Astrocyte (in vitro differentiated cells and primary cell): ENCODE measurements at places on chromosomes 1 and 21.

DNA sequence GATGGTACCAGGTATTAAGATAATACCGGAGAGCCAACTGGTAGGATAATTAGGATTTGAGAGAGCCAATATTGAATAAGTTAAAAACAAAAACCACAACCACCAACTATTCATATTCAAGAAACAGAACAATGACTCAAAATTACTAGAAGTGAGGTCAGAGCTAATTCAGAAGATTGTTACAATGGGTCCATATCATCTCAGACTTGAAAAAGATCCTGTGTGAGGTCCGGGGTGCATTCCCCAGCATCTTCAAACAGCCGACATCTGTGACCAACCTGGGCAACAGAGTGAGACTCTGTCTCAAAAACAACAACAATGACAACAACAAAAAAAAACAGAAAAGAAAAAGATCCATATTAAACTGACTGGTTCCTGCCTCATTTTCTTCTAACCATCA lies 18.6 kb downstream of the AK2 start:
- DNase-seq, result no peak
- H3K36me3 ChIP-seq, result peaks cover 50% of the 10 kb centered on the region

GRCh38 chr1:160191756-160192155 lies 1.4 kb downstream of the CASQ1 start:
- H3K27ac ChIP-seq, result no peak overlapping the region
- H3K36me3 ChIP-seq, result no peaks in the 10 kb centered on the region
- H3K4me3 ChIP-seq, result no peak overlapping the region
- no peaks in the 10 kb centered on the region for H3K27me3 ChIP-seq

- DNase-seq, result no peak
- no peaks in the 10 kb centered on the region for H3K4me1 ChIP-seq
- no peaks in the 10 kb centered on the region for H3K27me3 ChIP-seq
- H3K4me3 ChIP-seq, result no peak overlapping the region
- no peak overlapping the region for H3K27ac ChIP-seq
- H3K36me3 ChIP-seq, result no peaks in the 10 kb centered on the region
These were observed 81.1 kb upstream of the SPATA6 start for GRCh38 chr1:48552903-48553606.

DNA sequence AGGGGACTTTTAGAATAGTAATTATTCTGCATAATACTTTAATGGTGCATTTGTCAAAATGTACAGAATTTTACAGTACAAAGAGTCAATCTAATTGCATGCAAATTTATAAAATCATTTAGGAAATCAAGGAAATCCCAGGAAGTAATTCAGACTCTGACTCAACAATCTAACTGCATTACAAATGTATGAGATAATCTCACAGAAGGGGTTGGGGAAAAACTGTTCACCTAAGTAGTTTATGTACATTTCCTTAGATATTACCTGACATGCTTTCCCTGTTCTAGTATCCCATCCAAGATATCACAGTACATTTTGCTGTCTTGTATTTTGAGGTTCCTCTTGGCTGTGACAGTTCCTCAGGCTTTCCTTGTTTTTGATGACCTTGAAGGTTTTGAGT lies 4.7 kb downstream of the CRB1 start:
- no peaks in the 10 kb centered on the region for H3K36me3 ChIP-seq
- no peak overlapping the region for H3K4me3 ChIP-seq

DNA sequence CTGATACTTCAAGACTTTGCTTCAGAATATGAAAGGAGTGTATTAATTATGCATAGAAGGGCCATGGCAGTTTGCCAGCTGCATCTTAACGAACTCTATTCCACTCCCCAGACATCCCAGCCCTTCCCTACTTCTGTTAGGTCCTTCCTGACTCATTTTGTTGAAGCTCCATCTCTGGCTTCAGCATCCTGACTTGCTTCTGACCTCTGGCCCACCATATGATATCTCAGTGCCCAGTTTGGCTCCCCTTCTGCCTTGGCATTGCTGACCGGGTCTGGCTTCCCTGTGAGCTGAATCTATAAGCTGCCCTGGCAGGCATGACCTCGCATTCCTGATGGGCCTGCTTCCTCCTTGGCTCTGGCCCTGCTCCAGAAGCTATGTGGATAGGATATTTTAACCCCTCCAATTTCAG lies 27.6 kb upstream of the ARHGAP29 start:
- DNase-seq, result no peak
- H3K4me3 ChIP-seq, result no peak overlapping the region
- no peaks in the 10 kb centered on the region for H3K36me3 ChIP-seq
- H3K27ac ChIP-seq, result no peak overlapping the region
- H3K4me1 ChIP-seq, result peaks cover 18% of the 10 kb centered on the region

DNA sequence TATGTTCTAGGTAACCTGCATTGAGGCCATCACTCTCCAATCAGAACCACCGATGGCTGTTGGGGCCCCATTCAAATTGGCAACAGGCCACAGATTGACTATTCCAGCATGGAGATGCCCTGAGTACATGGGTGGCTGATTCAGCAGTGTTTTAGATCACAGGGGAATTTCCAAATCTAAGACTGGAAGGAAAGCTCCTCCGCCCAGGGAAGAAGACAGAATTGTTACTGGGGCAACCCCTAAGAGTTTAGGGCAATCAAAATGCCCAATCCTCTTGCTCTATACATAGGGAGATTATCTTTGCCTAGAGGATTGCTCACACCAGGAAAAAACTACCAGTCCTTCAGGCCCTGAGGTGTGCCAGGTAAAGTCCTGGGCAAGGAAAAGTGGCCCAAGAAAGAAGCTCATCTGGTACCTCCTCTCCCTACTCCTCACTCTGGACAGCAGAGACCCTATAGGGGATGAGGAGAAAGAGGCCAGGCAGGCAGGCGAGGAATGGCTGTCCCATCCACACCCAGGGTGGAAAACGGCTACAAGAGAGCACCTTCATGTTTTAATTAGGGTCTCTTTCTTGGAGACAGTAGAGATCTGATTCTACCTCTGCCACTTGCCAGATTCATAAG lies 5.8 kb downstream of the S100A8 start:
- no peak overlapping the region for H3K27ac ChIP-seq

- H3K36me3 ChIP-seq, result peaks cover 42% of the 10 kb centered on the region
- peak; percentile 83 for DNase-seq
- H3K27me3 ChIP-seq, result no peaks in the 10 kb centered on the region
- no peak overlapping the region for H3K4me3 ChIP-seq
- peaks cover 10% of the 10 kb centered on the region for H3K4me1 ChIP-seq
- H3K27ac ChIP-seq, result peak overlapping the region; percentile 46
These were observed 7.2 kb downstream of the METTL13 start for GRCh38 chr1:171788696-171789095.

DNA sequence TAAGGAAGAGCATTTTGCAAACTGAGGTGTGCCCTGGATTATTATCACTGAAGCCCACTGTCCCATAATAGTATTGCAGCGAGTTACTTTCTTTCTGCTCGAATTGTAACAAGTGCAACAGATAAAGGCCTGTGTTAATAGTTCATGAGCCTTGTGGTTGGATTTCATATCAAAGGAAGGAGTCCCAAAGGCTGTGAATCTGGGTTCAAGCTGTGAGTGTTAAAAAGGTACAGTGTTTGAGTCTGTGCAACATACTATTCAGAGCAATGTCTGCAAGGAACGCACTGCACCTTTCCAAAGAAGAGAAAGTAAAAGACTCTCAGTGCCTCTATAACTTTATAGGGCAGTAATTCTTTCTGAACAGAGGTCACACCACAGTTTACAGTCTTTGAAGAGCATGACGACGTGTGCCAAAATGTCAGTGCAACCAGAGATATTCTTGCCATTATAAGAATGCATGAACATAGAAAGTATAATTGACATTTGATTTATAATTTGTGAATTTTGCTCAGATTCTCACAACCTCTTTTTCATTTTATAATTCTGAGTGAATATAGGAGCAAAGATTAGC lies 79.1 kb downstream of the CDC7 start:
- no peak overlapping the region for H3K4me3 ChIP-seq
- no peak for DNase-seq
- peaks cover 10% of the 10 kb centered on the region for H3K4me1 ChIP-seq
- H3K27ac ChIP-seq, result no peak overlapping the region
- no peaks in the 10 kb centered on the region for H3K27me3 ChIP-seq
- no peaks in the 10 kb centered on the region for H3K36me3 ChIP-seq

GRCh38 chr1:226425431-226426031 lies 17.6 kb upstream of the PARP1 start:
- peaks cover 3% of the 10 kb centered on the region for H3K27me3 ChIP-seq
- H3K36me3 ChIP-seq, result no peaks in the 10 kb centered on the region
- DNase-seq, result no peak
- H3K4me3 ChIP-seq, result no peak overlapping the region

DNA sequence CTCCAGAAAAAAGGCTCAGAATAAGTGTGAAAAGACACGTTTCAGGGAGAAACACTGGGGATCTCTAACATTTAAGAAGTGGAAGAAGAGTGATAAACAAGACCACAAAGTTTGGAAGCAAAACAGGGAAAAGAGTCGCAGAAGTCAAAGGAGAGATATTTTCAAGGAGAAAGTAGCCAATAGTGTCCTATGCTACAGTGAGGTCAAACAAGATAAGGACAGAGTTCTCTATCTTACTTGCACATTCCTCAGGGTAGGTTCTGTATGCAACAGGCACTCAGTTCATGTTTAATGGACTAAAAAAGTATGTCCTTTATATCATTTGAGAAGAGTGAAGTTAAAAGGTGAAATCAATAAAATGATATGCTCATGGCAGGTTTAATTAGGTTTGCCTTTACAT lies 13.8 kb upstream of the EDEM3 start:
- no peak for DNase-seq
- H3K4me3 ChIP-seq, result no peak overlapping the region
- no peaks in the 10 kb centered on the region for H3K27me3 ChIP-seq
- H3K4me1 ChIP-seq, result no peaks in the 10 kb centered on the region
- H3K36me3 ChIP-seq, result no peaks in the 10 kb centered on the region

GRCh38 chr1:173112129-173112528 lies 61.4 kb upstream of the TNFSF18 start:
- H3K27me3 ChIP-seq, result no peaks in the 10 kb centered on the region
- H3K27ac ChIP-seq, result no peak overlapping the region
- no peaks in the 10 kb centered on the region for H3K36me3 ChIP-seq
- peaks cover 3% of the 10 kb centered on the region for H3K4me1 ChIP-seq

- H3K27me3 ChIP-seq, result no peaks in the 10 kb centered on the region
- H3K27ac ChIP-seq, result no peak overlapping the region
- no peak overlapping the region for H3K4me3 ChIP-seq
- no peaks in the 10 kb centered on the region for H3K36me3 ChIP-seq
These were observed 122.3 kb downstream of the SNX7 start for GRCh38 chr1:98783821-98784220.

DNA sequence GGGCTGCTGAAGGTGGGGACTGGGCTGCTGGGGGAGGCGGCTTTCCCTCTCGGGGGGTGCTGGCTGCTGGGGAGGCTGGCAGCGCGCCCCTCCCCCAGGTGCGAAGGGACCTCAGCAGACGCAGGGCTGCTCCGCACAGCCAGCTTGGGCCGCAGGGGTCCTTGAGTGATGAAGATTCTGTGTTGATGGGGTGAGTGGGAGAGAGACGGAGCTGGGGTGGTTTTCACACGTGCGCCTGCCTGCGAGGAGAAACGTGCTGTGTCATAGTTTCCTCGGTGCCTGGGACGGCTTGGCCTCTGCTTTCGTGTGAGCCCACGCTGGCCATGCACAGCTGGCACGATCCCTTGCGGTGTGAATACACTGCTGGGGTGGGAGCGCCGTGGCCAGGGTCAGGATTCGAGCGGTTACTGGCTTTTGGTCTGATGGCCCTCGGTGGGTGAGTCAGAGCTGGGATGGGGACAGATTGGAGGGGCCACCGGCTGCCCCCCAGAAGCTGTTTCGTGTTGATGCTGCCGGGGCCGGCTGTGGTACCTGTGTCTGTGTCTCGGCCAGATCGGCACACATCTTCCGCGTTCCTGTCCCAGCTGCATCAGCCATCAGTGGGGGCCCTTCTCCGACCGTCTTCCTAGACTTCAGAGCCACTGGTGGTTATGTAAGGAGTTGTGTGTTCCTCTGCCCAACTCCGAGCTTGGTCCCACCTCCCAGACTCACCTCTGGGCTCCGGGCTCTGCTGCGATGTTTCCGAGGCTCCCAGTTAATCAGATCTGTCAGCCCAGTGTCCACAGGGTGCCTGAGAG lies 24.9 kb downstream of the PRKCZ start:
- H3K4me1 ChIP-seq, result no peaks in the 10 kb centered on the region
- no peak overlapping the region for H3K4me3 ChIP-seq
- H3K36me3 ChIP-seq, result no peaks in the 10 kb centered on the region
- no peak for DNase-seq
- no peak overlapping the region for H3K27ac ChIP-seq
- H3K27me3 ChIP-seq, result peaks cover 3% of the 10 kb centered on the region

DNA sequence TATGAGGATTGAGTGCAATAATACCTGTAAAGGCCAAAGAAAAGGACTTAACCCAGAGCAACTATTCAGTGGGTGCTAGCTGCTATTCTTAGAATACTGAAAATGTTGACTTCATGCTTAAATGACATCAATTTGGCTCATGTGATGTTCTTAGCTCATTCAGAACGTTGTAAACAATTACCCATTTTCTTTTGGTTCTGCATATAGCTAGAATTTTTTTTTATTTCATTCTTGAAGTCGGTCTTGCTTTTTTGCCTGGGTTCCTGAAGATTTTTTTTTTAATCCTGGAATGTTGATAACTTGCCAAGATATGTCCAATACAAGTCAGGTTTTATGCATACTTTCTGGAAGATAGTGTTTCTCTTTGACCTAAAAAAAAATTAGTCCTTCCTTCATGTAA lies 772.0 kb downstream of the LTN1 start:
- no peaks in the 10 kb centered on the region for H3K27me3 ChIP-seq
- H3K4me3 ChIP-seq, result no peak overlapping the region
- no peak overlapping the region for H3K27ac ChIP-seq

- no peak overlapping the region for H3K4me3 ChIP-seq
- peaks cover 6% of the 10 kb centered on the region for H3K27me3 ChIP-seq
- DNase-seq, result peak; percentile 38
These were observed 67.8 kb upstream of the SMYD2 start for GRCh38 chr1:214213136-214213535.

- DNase-seq, result no peak
- peaks cover 4% of the 10 kb centered on the region for H3K27me3 ChIP-seq
- H3K4me1 ChIP-seq, result no peaks in the 10 kb centered on the region
- H3K27ac ChIP-seq, result no peak overlapping the region
- no peak overlapping the region for H3K4me3 ChIP-seq
- no peaks in the 10 kb centered on the region for H3K36me3 ChIP-seq
These were observed 13.6 kb upstream of the GPX7 start for GRCh38 chr1:52588535-52588934.

GRCh38 chr1:236465231-236465958 lies 58.4 kb upstream of the LGALS8 start:
- H3K36me3 ChIP-seq, result no peaks in the 10 kb centered on the region
- H3K27me3 ChIP-seq, result peaks cover 2% of the 10 kb centered on the region
- no peak overlapping the region for H3K4me3 ChIP-seq
- H3K4me1 ChIP-seq, result no peaks in the 10 kb centered on the region
- no peak for DNase-seq
- H3K27ac ChIP-seq, result no peak overlapping the region

- no peak overlapping the region for H3K27ac ChIP-seq
- no peaks in the 10 kb centered on the region for H3K27me3 ChIP-seq
- H3K4me3 ChIP-seq, result no peak overlapping the region
These were observed 12.4 kb upstream of the UHMK1 start for GRCh38 chr1:162485236-162485635.

DNA sequence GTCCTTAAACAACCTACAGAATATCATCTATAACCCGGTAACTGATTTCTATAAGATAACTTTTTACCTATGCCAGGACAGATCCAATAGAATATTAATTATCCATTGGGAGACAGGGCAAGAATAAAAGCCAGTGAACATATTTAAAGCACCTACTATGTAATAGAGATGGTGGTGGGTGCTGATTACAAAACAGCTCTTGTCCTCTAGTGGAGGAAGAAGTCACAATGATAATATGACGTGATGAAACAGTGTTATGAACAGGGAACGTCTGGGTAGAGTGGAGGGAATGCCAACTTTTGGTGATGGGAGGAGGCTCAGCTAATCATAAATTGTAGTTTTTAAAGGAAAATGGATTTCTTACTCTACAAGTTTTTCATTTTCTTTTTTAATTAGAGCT lies 2.3 kb downstream of the LGALS8 start:
- peaks cover 7% of the 10 kb centered on the region for H3K4me1 ChIP-seq
- no peak overlapping the region for H3K27ac ChIP-seq
- peaks cover 12% of the 10 kb centered on the region for H3K36me3 ChIP-seq
- H3K4me3 ChIP-seq, result no peak overlapping the region
- DNase-seq, result no peak
- H3K27me3 ChIP-seq, result no peaks in the 10 kb centered on the region
